Mesendoderm (in vitro differentiated cells): ENCODE measurements at places on chromosomes 12 and 14.

- peak; percentile 27 for DNase-seq
Observed at GRCh38 chr12:90936230-90937005, 18.6 kb downstream of the CCER1 start.

DNA sequence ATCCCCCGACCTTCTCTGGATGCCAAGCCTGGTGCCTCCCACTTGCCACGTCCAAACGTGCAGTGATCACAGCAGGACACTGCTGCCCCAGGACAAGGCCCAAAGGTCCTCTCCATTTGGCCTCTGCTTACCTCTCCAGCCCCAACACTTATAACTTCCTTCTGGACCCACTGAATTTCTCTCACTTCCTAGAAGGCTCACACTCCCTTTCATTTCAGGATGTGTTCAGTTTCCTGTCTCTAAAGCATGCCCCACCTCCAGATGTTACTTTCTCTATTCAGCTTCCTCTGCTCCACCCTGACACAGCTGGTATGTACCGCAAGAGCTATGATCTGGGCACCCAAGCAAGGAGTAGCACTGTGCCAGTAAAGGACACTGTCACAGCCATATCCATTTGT is 33.0 kb downstream of the CDKL1 start:
- DNase-seq = no peak

GRCh38 chr12:75814851-75815754 is 216.5 kb downstream of the PHLDA1 start:
- no peak for DNase-seq

GRCh38 chr12:332581-333205 is 56.4 kb downstream of the KDM5A start:
- DNase-seq = no peak

- peak; percentile 8 for DNase-seq
Observed at GRCh38 chr14:60848066-60848465, 113.5 kb downstream of the MNAT1 start.

- DNase-seq = peak; percentile 66
Observed at GRCh38 chr14:33776871-33777270, 174.0 kb downstream of the EGLN3 start.

DNA sequence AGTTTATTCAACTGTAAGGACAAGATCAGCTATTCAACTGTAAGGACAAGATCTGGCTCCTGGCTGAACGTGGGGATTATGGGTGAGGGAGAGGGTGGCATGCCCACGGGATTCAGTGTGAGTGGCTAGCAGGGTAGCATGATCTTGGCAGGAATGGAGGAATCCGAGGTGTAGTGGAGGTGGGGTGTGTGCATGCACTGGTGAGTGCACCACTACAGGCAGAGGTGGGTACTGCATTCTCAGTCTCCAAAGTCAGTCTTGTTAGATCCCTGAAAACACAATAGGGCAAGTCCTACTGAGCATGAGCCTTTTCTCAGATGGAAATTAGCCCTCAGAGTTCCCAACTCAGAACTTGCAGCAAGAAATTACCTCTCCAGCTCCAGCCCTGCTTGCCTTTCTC is 32.2 kb upstream of the DCD start:
- peak; percentile 82 for DNase-seq

DNA sequence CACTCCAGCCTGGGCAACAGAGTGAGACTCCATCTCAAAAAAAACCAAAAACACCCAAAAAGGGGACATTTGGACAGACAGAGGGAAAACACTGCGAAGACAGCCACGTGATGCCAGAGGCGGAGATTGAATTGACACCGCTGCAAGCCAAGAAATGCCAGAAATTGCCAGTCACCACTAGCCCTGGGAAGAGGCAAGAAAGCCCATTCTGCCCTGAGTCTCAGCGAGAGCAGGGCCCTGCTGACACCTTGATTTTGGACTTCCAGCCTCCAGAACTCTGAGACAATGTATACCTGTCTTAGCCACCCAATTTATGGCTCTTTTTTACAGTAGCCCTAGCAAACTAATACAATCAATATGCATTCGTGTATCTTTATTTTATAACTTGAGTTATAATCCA is 7.4 kb upstream of the IGFBP6 start:
- DNase-seq = no peak

DNA sequence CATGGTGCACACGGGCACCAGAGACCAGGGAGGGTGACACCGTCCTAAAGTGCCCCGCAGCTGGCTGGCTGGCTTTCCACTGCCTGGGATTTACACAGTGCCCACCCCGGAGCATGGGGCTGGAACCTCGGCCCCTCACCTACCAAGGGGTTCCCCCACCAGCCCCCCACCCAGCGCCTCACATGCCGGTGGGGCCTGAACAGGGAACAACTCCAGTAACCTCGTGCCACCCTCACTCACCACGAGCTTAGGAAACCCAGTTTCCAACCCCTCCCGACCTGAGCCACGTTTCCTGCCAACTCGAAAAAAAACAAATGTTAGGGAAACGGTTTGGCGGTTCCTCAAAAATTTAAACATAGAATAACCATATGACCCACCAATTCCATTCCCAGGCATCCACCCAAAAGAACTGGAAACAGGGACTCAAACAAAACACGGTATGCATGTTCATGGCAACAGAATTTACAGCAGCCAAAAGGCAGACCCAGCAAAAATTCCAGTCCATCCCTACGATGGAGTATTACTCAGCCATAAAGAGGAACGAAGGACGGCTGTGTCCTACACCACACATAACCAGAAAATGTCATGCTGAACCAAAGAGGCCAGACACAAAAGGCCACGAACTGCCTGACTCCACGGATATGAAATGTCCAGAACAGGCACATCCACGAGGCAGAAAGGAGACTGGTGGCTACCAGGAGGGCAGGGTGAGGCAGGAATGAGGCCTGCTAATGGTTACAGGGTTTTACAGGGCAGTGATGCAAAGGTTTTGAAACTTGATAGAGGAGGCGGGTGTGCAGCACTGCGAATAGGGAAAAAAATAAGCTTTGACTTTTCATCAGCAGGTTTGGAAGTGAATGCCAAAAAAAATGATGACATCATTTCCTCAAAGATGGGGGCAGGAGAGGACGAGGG is 68.9 kb downstream of the NCOR2 start:
- DNase-seq = no peak

GRCh38 chr14:93114713-93115068 is 1.0 kb downstream of the ITPK1 start:
- DNase-seq = no peak

DNA sequence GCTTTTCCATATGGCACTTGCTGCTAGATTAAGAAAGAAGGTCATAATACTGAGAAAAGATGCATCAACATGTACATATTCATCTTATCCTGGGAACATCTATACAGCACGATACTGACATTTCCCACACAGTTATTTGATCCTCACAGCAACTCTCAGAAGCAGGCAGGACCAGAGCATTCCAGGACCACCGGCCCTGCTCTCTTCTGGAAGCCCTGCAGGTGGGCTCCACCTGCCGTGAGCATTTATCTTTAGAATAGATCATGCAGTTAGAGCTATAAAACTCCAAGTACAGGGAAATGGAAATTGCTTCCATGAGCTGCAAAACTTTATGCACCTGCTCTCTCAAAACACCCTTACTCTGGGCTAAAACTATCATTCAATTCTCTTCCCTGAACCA is 5.5 kb upstream of the BDKRB1 start:
- no peak for DNase-seq

DNA sequence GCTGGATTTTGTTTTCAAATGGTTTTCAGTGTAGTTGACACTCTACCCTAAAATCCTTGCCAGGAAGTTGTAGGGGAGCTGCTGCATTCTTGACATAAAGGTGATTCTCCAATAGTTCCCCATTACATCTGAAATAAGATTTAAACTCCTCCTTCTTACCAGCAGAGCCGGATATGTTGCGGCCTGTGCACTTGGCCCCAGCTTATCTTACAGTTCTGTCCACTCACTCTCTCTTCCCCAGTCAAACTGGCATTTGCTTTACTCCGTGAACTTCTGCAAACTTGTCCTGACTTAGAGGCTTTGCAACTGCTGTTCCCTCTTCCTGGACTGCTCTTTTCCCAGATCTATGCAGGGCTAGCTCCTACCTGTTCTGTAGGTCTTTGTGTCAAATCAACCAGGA is 929.5 kb downstream of the VRK1 start:
- DNase-seq = no peak

GRCh38 chr14:72917094-72917802 is 9.0 kb upstream of the DCAF4 start:
- no peak for DNase-seq

DNA sequence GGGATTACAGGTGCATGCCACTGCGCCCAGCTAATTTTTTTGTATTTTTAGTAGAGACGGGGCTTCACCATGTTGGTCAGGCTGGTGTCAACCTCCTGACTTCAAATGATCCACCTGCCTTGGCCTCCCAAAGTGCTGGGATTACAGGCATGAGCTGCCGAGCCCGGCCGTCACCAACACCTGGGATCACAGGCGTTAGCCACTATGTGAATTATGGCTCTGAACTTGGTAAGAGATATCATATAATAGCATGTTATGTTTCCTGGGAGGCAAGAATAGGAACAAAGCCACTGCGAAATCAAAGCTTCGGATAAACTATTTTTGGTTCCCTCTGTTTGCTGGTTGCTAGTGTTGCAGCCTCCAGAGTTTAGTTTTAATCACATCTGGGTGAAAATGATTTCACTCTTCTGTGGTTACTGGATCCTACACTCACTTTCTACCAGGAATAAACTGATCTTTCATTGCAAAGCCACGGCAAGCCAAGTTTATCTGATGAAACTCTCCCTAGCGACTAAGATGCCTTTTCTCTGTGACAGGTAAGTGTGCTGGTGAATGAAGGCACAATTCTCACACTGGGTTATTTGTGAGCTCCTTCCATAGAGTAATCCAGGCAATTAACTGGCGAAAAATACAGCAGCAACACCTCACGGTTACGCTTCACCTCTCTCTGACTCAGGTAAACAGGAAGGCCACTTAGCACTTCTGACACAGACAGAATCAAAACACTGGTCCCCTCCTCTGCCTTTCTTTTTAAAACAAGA is 16.7 kb downstream of the SNRNP35 start:
- DNase-seq = no peak

- no peak for DNase-seq
Observed at GRCh38 chr12:49489720-49490119, 49.1 kb upstream of the KCNH3 start.

- DNase-seq = peak; percentile 56
Observed at GRCh38 chr12:47017901-47018475, 61.4 kb upstream of the PCED1B start.

- no peak for DNase-seq
Observed at GRCh38 chr14:32307881-32308582, 21.1 kb upstream of the AKAP6 start.

DNA sequence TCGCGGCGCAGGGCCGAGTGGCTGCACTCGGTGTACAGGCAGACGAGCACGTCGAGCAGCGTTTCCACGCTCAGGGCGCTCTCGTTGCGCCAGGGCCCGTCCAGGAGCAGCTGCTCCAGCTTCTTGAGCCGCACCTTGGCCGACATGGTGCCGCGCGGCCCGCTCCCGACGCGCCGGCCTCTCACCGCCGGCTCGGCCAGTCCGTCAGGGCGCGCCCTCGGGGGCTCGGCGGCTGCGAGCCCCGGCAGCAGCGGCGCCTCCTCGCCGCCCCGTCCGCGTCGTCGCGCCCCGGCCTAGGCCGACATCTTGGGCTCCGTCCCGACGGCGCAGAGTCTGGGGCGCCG is 349 bp downstream of the CDC42BPB start:
- DNase-seq = peak; percentile 26

DNA sequence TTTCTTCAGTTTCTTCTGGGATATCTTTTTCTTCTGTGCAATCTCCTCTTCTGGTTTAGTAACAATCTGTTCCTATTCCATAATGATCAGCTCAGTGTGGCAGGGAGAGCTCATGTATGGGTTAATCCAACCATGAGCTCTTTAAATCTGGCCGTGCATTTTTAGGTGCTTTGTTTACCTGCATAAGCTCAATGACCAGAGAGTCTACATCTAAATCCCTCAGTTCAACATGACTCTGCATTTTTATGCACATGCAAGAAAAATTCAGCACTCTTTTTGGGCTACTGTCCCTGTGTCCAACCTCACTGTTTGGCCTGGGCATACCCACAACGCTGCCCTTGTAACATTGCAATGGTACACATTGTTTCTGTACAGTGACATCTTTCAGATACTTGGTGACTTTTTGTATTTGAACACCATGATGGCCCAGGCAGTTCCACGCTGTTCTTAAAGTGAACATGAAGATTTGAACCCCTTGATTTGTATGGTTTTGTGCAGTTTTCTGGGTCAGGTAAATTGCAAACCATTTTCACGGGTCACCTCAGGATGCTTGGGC is 243.3 kb upstream of the SRRM4 start:
- no peak for DNase-seq

- no peak for DNase-seq
Observed at GRCh38 chr14:105877645-105878044, 351.3 kb downstream of the TMEM121 start.

DNA sequence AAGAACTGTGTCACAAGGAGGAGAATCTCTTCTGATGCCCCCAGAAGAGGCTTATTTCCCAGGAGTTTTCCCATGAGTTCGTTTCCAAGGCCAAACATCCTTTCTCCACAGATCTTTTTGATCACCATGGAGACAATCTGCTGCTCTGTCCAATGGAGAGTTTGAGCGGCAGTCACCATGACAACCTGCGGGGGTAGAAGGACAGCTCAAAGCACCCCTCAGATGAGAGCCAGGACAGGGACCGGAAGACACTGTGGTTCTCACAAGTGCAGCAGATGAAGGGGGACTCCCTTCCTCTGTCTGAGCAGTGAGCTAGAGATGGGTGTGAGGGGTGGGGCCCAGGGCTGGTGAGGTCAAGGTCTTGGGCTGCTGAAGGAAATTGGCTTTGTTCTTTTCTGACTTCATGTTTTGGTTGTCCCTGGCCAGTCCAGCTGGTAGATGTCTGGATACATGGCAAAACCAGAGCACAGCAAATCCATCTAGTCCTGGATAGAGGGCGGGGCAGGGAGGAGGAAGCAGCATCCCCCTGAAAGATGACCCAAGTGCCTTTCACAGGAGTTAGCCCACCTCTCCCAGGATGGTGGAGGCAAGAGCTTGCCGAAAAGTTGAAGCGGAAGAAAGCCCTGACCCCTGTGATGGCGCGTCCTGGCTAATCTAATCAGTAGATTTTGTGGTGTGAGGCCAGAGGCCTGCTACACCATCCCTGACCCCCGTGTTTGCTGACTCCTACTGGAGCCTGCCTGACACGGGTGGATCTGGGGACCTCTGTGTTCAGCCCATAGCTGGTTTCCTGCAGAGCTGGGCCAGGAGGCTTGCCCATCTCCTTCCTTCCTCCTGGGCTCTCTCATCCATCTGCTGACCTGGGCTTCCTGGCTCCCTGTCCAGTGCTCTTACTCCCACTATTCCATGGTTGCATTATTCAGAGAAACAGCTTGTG is 24.4 kb downstream of the DHRS2 start:
- DNase-seq = no peak

DNA sequence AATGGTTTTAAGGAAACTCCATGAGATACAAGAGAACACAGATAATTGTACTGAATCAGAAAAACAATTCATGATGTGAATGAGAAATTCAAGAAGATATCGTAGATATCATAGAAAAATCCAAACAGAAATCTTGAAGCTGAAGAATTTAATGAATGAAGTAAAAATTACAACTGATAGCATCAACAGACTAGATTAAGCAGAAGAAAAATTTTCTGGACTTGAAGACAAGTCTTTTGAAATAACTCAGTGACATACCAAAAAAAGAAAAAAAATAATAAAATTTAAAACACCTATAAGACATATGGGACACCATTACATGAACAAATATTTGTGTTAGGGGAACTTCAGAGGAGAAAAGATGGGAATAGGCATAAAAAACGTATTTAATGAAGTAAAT is 122.8 kb upstream of the SYT10 start:
- no peak for DNase-seq
